Keratinocyte (primary cell): ENCODE measurements at places on chromosomes 6 and 20.
A peak's percentile ranks its signal among the peaks of the same experiment; 100 is the strongest.

DNA sequence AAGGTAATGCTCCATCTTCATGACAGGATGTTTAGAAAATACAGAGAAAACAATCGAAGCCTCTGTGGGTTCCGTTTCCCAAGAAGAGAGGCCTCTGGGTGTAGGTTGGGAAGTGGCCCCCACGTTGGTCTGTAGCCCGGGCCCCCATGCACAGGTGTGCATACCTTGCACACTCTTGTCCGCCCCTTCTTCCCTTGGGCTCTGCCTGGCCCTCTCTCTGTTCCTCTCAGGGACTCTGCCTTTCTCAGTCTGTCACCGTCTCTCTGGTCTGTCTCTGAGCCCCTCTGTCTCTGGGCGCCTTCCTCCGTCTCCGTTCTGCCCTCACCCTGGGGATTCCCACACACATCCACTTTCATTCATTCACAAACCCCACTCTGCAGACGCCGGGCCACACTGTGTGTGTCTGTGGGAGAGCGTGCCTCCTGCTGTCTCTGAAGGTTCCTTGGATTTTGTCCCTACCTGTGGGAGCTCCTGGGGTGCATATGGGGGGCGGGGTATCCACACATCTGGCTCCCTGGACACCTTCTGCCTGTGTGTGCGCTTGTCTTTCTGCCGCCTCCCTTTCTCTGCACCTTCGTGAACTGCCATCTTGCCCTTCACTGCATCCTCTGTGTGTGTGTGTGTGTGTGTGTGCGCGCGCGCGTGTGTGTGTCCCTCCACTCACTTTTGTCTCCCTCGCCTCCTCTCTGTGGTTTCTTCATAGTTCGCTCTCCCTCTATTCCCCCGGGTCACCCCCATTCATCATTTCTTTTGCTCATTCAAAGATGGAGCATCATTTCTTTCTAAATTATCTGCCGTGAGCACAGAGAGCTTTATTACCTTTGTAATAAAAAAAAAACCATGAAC, 75.3 kb downstream of the SRC start:
- DNase-seq = no peak
- no peaks in the 10 kb centered on the region for H3K36me3 ChIP-seq
- H3K27me3 ChIP-seq = peaks cover 75% of the 10 kb centered on the region
- H3K27ac ChIP-seq = no peak overlapping the region
- no peaks in the 10 kb centered on the region for H3K4me1 ChIP-seq

DNA sequence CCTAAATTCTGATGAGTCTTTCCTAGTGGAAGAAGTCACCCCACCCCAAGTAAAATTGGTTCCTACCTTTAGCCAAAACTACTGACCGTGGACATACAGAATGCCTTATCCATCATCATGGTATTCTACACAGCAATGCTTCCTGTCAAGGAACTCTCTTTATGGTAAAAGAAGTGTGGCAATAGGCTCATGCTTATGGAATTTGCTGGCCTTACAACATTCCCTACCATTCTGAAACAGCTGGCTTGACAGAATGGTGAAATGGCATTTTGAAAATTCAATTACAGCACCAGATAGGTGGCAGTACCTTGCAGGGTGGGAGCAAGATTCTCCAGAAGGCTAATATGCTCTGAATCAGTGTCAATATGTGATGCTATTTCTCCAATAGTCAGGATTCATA, 41.8 kb upstream of the BACH2 start:
- no peaks in the 10 kb centered on the region for H3K27me3 ChIP-seq
- no peaks in the 10 kb centered on the region for H3K36me3 ChIP-seq
- H3K4me1 ChIP-seq = no peaks in the 10 kb centered on the region
- no peak overlapping the region for H3K4me3 ChIP-seq
- DNase-seq = no peak

- DNase-seq = no peak
- no peaks in the 10 kb centered on the region for H3K27me3 ChIP-seq
- H3K36me3 ChIP-seq = no peaks in the 10 kb centered on the region
- H3K27ac ChIP-seq = no peak overlapping the region
These were observed 197.5 kb upstream of the JARID2 start for GRCh38 chr6:15048367-15048766.

DNA sequence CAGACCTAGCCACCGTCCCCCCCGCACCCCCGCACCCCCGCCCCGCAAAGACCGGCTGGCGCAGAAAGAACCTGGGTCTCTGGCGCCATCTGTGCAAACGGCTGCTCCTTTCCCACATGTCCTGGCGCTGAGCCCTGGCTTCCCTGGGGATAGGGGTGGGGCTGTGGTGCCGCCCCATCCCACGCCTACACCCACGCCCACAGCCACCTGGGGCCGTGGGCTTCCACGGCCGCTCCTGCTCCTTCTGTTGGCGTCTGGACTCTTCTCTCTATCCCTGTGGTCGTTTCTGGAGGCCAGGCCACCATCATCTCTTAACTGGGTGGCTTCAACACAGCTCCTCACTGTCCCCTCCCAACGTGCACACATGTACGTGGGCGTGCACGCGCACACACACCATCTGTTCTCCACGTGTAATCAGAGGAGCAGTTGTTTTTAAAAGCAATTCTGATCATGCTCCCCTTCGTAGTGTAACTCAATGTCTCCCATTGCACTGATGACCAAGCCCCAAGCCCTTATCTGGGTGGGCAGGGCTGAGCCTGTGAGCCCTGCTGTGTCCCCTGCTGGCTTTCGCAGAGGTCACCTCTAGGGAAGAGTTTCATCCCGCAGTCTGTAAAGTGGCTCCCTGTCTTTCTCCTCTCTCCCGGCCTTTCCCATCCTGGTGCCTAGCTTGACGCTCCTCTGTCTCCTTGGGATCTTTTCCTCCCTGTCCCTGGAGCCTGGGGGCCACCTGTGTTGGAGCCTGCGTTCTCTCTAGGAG, 31.9 kb upstream of the FAM83D start:
- no peaks in the 10 kb centered on the region for H3K4me1 ChIP-seq
- H3K4me3 ChIP-seq = no peak overlapping the region
- peaks cover 9% of the 10 kb centered on the region for H3K27me3 ChIP-seq

- H3K4me3 ChIP-seq = no peak overlapping the region
- no peaks in the 10 kb centered on the region for H3K27me3 ChIP-seq
- H3K4me1 ChIP-seq = peaks cover 9% of the 10 kb centered on the region
- DNase-seq = no peak
- no peak overlapping the region for H3K27ac ChIP-seq
These were observed 58.6 kb downstream of the TINAG start for GRCh38 chr6:54366667-54367327.

DNA sequence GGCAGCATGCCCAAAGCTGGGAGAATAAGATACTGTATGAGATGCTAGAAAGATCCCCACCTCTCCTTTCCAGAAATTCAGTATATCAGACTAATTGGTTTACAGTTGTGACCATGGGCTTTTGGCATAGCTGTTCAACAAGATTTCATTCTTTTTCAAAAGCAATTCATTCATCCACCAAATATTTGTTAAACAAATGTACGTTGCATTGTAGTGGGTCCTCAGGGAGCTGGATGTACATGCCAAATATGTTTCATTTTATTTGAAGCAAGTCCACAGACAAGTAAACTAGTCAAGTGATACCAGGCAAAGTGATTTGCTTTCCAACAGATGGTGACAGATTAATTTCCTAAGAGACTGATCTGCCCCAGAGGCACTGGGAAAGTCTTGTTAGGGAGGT, 85.8 kb upstream of the ESR1 start:
- H3K4me1 ChIP-seq = no peaks in the 10 kb centered on the region
- DNase-seq = no peak
- H3K27me3 ChIP-seq = no peaks in the 10 kb centered on the region
- H3K27ac ChIP-seq = no peak overlapping the region
- no peaks in the 10 kb centered on the region for H3K36me3 ChIP-seq
- H3K4me3 ChIP-seq = no peak overlapping the region

DNA sequence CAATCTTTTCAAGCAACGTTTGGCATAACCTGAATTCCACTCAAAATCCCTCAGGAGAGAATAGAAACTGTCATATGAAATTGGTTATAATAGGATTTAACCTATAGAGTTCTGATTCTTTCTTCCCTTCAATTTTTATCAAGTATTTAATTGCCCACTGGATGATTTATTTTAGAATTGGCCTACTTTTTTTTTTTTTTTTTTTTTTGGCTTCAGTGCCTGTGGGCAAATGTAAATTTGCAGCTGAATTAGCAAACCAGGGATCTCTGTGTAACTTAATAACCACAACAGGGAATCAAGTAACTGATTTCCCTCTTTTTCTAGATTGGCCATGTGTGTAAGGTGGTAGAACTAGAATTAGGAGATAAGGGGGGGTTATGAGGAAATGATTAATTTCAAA, 157.0 kb downstream of the SOX4 start:
- DNase-seq = no peak

DNA sequence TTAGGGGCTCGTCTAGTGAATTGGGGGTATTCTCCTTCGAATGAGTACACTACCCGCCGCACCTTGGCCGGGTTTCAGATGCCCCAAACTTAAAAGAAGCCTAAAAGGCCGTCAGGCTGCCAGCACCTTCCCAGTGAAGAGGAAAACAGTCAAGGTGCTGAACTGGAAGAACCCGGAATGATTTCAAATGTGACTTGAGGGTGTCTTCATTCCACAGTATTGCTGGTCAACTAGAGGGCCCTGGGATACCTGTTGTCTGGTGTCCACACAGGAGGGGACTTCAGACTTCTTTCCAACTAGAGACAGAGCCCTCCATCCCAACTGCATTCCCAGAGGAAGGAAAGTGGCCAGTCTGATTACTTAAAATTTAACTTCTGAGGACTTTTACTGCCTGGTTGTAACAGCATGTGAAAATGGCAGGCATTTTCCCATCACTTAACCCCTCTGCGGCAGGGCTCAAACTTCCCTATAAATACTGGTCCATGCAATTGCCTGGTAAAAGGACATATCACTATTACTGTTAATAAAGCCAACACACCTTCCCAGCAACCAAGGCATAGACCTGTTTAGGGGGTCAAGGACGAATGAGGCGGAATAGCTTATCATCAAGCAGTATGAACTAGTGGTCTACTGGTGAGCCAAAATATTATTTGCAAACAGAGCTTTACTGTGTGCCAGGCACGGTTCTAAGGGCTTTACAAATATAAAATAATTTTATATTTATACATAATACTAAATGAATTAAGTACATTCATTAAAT, 651 bp upstream of the SAMHD1 start:
- peak overlapping the region; percentile 93 for H3K4me3 ChIP-seq
- H3K36me3 ChIP-seq = no peaks in the 10 kb centered on the region
- no peak for DNase-seq
- H3K27me3 ChIP-seq = no peaks in the 10 kb centered on the region
- no peak overlapping the region for H3K27ac ChIP-seq

DNA sequence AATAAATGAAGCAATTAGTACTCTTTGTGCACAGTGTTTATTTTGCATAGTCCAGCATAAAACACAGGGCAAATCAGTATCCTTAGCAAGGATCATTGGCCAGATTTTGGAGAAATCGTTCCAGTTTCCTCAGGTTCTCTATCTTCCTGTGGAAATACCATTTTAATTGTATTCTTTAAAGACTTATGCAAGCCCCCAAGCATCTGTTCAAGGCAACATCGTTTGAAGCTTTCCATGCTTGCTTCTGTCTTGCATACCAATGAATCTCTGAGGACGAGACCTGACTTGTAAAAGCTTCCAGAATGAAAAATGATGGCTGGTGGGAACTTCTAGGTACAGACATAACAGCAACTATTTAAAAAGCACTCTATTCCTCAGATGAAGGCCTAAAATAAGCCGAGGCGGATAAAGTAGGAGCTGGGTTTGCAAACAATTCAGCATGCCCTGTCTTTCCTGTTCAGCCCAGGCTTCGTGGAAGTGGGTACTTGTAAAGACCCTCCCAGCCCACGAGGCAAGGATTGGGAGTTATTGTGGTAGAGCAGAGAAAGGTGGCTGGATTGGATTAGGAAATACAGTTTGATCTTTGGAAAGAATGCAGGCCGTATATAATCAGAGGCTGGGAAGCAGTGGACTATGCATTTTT, 21.6 kb downstream of the NRSN1 start:
- no peaks in the 10 kb centered on the region for H3K27me3 ChIP-seq
- H3K36me3 ChIP-seq = no peaks in the 10 kb centered on the region
- no peaks in the 10 kb centered on the region for H3K4me1 ChIP-seq
- no peak for DNase-seq

GRCh38 chr20:48732081-48732829, 95.5 kb downstream of the PREX1 start:
- no peak overlapping the region for H3K27ac ChIP-seq
- no peaks in the 10 kb centered on the region for H3K4me1 ChIP-seq
- no peaks in the 10 kb centered on the region for H3K36me3 ChIP-seq

DNA sequence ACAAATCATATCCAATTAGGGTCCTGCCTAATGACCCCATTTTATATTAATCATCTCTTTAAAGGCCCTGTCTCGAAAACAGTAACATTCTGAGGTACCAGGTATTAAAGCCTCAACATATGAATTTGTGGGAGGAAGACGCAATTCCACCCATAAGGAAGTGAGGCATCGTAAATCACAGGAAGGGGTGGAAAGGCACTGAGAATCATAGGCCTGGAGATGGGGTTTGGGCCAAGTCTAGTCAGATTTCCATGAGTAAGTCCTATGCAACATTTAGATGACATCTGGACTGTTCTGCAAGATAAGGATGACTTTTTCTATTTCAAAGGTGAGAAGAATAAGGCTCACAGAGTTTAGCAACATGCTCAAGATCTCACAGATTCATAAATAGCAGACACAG, 534.0 kb downstream of the KHDRBS2 start:
- H3K27me3 ChIP-seq = no peaks in the 10 kb centered on the region
- no peak for DNase-seq
- no peaks in the 10 kb centered on the region for H3K4me1 ChIP-seq
- H3K36me3 ChIP-seq = no peaks in the 10 kb centered on the region

DNA sequence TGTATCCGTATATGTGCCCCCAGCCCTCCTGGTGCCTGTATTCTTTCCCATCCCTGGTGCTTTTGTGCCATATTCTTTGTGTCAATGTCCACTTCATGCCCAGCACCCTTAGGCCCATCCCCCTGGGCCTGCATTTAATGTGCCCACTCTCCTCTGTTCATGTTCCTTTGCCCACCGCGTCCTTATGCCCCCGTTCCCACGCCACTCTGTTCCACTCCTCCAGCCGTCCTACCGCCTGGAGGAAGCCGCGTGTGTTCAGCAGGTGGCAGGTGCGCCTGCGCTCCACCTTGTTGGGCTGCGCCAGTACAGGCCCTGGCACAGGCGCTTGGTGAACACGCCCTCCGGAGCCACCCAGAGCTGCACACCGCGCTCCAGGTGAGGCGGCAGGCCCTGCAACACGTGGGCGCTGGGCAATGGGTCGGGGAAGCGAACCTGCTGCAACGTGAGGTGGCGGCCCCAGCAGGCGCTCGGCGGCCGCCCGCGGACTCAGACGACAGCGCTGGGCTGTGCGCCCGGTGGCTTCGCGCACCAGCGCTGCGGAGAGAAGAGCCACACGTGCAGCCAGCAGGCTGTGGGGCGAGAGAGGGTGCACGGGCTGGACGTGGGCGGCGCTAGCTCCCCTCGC, 4.0 kb upstream of the FOXS1 start:
- DNase-seq = no peak
- H3K27ac ChIP-seq = no peak overlapping the region
- H3K27me3 ChIP-seq = peaks cover 26% of the 10 kb centered on the region
- H3K4me1 ChIP-seq = no peaks in the 10 kb centered on the region
- no peaks in the 10 kb centered on the region for H3K36me3 ChIP-seq
- no peak overlapping the region for H3K4me3 ChIP-seq

- no peak overlapping the region for H3K27ac ChIP-seq
- DNase-seq = no peak
- H3K36me3 ChIP-seq = no peaks in the 10 kb centered on the region
- peaks cover 4% of the 10 kb centered on the region for H3K4me1 ChIP-seq
- H3K27me3 ChIP-seq = no peaks in the 10 kb centered on the region
These were observed 37.2 kb upstream of the TRIM27 start for GRCh38 chr6:28960846-28961500.

GRCh38 chr6:168756009-168756634, 315.1 kb downstream of the SMOC2 start:
- no peak for DNase-seq
- no peak overlapping the region for H3K4me3 ChIP-seq
- H3K27ac ChIP-seq = no peak overlapping the region
- no peaks in the 10 kb centered on the region for H3K27me3 ChIP-seq
- H3K4me1 ChIP-seq = no peaks in the 10 kb centered on the region
